Right atrium auricular region (tissue), 2 donors: ENCODE measurements at places on chromosomes 1 and 21. TPM values are rescaled to one million over a fixed set of nuclear protein-coding genes. Genes with fewer than 3 reads are reported as not detected.

The NDUFS5 gene
- 1,828 TPM for total RNA-seq

The SLC35F3 gene
- total RNA-seq: not detected

The SIM2 gene
- not detected for total RNA-seq

The RBM11 gene
- total RNA-seq: 1.7 TPM

The ZNF648 gene
- total RNA-seq: not detected

The RPTN gene
- total RNA-seq: not detected

The SLC2A5 gene
- 0.26 TPM for total RNA-seq

DNA sequence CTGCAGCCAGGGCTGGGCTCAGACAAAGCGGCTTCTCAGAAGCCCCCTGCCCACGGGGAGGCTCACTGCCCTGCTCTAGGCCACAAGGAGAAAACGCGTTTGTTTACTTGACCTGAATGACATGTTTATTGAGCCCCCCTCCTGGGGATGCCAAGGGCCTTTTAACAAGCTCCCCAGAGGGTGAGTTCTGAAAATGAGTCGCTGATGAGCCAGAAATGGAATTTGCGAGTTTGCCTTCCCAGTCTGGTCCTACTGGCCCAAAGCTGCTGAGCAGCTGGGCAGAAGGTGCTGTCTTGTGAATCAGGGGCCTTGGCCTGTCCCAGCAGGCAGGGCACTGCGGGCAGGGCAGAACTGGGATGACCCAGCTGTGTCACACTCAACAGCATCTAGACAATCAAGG is 120.6 kb downstream of the SYF2 start:
- DNase-seq: no peak

DNA sequence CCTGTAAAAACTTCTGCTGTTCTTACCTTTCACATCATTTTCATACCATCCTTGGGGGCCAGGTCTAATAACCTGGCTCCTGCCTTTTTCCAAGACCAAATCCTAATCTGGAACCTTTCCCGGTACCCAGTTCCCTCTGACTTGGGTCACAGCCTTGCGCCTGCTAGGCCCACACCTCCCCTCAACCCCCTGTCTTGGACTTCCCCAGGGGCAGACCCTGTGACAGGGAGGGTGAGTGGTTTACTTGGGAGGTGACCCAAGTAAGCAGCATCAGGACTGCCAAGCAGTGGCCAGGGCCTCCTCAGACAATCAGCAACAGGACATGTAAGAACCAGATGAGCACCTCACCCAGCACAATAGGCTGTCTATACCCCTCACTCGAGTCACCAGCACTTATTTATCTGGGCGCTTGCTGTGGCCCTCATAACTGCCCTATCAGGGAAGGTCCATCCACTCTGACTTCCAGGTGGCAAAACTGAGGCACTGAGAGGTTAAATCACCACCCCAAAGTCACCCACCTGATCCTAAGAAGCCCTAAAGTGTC is 124.7 kb downstream of the MATN1 start:
- DNase-seq: peak; percentile 38

DNA sequence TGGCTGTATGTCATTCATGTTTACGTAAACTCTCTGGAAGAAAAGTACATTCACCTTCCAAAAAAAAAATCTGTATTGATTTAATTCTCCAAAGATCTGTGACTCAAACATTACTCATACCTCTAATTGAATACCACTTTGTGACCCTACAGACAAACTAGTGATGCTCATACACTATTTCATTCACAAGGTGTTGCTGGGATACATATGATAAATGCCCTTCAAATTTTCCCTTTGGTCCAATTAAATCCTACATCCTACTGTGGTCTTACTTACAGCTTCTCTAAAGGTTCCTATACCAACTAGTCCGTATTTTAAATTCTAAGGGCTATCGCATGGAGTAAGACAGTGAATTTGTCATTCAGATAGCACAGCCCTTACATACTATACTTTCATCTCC is 26.8 kb upstream of the CADM3 start:
- no peak for DNase-seq

GRCh38 chr1:243367314-243367713 is 111.5 kb downstream of the SDCCAG8 start:
- DNase-seq: no peak

GRCh38 chr1:204528241-204528640 is 12.0 kb downstream of the MDM4 start:
- no peak for DNase-seq

DNA sequence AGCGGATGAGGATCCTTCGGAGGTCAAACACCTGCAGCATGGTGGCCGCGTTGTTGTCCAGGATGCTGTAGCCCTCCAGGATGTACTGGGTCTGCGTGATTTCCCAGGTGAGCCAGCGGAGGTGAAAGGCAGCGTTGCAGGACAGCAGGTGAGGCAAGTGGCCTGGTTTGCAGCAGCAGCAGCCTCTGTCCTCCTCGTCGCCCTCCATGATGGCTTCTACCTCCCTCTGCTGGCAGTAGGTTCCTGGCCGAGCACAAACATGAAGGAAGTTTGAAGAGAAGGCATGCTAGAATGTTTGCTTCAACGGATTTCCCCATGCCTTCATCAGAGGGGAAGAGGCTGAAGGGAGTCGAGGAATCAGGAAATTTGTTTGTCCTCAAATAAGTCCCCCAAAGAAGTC is 74.7 kb downstream of the NTPCR start:
- DNase-seq: no peak

GRCh38 chr1:70509996-70510876 is 99.2 kb downstream of the CTH start:
- DNase-seq: no peak

GRCh38 chr1:10652626-10653025 is 143.8 kb downstream of the CASZ1 start:
- DNase-seq: no peak

DNA sequence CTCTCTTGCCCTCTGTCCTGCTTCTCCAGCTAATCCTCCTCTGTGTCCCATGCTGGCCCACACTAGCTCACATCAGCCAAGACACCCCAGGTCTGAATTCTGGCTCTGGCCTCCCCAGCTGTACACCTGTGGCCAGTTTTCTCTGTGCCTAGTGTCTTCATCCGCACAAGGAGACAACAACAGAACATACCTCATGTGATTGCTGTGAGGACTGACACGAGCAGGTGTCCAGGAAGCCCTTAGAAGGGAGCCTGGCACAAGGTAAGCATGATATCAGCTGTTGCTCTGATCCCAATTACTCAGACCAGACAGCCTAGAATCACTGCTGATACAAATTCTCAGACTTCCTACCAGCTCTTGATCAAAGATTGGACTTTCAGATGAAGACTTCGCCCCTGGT is 71.2 kb upstream of the GJB5 start:
- DNase-seq: peak; percentile 1

DNA sequence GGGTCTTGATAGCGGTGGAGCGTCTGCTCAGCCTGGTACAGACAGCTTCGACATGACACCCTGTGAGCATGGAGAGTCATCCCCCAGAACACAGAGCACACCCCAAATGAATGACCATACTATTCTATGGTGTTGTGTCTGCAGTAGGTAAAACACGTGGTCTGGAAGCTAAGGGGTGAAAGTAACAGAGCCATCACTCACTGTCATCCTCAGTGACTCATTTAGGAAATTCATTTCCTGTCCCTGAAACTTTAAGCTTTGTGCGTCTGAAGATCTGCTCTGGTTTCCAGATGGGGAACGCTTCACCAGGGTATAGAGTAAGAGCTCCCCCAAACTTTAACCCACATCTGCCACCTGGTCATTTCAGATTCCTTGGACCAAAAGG is 94.8 kb upstream of the DISP3 start:
- no peak for DNase-seq

GRCh38 chr1:189962181-189962580 is 515.5 kb downstream of the BRINP3 start:
- no peak for DNase-seq

- no peak for DNase-seq
Measured at GRCh38 chr21:32298658-32299081, at the start of gene MRAP. MRAP (plus strand) TSS chr21:32298855; CDS start chr21:32298972, 117 bp downstream.
